ENCODE measurements at places on chromosomes 7 and 10. TPM values are rescaled to one million over a fixed set of nuclear protein-coding genes. Genes with fewer than 3 reads are reported as not detected.

Gene HOXA4
- not detected for total RNA-seq

Gene SH2D4B
- total RNA-seq: not detected

Gene GCK
- 1.6 TPM for total RNA-seq

Gene ZNF33A
- total RNA-seq: 6.9 TPM

Gene PIK3CG
- total RNA-seq: not detected

Gene FMC1
- 11.7 TPM for total RNA-seq

Gene NPY4R
- total RNA-seq: 0.15 TPM

Gene HK1
- 265 TPM for total RNA-seq

Gene HACD1
- total RNA-seq: 11.0 TPM

Gene SLC16A9
- 0.23 TPM for total RNA-seq

Gene PON3
- not detected for total RNA-seq

Gene LIPJ
- total RNA-seq: not detected

Gene METTL27
- total RNA-seq: 1.1 TPM

Gene TMEM254
- total RNA-seq: 2.5 TPM

Gene PIK3AP1
- under 0.01 TPM for total RNA-seq

Gene BUB3
- 125 TPM for total RNA-seq

Gene RARRES2
- total RNA-seq: 15.2 TPM

Measured in smooth muscle cell of the coronary artery (primary cell).